ENCODE measurements at places on chromosomes 7 and 10.

GRCh38 chr10:132898391-132899053 lies 43.8 kb downstream of the CFAP46 start:
- DNase-seq = no peak

GRCh38 chr10:5776136-5776880 lies 36.9 kb downstream of the GDI2 start:
- DNase-seq = no peak

GRCh38 chr10:120770496-120770895 lies 80.7 kb upstream of the WDR11 start:
- DNase-seq = no peak

- peak; percentile 14 for DNase-seq
Measured at GRCh38 chr7:105213611-105214010, 175.1 kb downstream of the SRPK2 start.

DNA sequence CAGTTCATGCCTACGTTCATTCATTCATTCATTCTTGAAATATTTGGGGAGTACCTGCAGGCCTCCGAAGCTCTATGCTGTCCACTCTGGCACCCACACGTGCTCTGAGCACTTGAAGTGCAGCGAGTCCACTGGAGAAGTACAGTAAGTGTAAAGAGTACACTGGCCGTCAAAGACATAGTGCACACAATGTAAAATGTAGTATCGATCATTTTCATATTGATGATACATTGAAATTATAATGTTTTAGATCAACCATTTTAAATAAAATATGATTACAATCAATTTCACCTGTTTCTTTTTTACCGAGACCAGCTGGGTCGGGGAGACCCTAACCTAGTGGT lies 37.0 kb upstream of the PURB start:
- DNase-seq = no peak

GRCh38 chr10:114682121-114682520 lies 24.0 kb upstream of the ABLIM1 start:
- no peak for DNase-seq
